Dermis lymphatic vessel endothelial cell (primary cell): ENCODE measurements at places on chromosomes 3 and 15. TPM values are rescaled to one million over a fixed set of nuclear protein-coding genes. Genes with fewer than 3 reads are reported as not detected.

RTP1 gene
- not detected in 2 replicates for total RNA-seq

PFN2 gene
- total RNA-seq: 7.2 and 10.8 TPM in 2 replicates

CTXN2 gene
- total RNA-seq: not detected in 2 replicates

CCR3 gene
- total RNA-seq: not detected in 2 replicates
